GM23248 (cell line): ENCODE measurements at places on chromosomes 12 and 14. TPM values are rescaled to one million over a fixed set of nuclear protein-coding genes. Genes with fewer than 3 reads are reported as not detected.

FITM1 gene
- not detected in 2 replicates for total RNA-seq

MAP3K9 gene
- not detected in 2 replicates for total RNA-seq

DNA sequence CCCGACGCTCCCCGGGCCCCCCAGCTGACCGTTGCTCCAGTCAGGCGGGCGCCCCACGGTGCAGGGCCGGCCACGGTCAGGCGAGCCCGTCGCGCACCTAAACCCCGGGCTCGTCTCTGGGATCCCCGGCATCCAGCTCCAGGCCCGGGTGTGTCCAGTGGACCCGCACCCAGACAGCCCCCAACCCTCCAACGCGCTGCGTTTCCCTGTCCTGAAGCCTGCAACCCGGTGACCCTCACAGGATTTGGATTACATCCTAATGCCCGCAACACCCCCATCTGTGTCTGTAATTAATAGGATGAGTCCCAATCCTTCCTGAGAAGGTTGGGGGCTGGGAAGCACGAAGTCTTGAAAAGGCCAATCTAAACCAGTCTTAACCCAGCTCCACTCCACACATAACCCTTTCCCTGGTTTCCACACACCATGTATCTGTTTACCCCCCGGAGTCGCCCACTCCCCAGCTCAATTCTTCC is 10.4 kb downstream of the CPNE6 start:
- no peak for DNase-seq

- peak; percentile 75 for DNase-seq
Observed at GRCh38 chr12:77166696-77167095, 101.3 kb upstream of the E2F7 start.

GRCh38 chr12:123120452-123121166 is 30.3 kb downstream of the PITPNM2 start:
- DNase-seq = peak; percentile 36
